ENCODE measurements at places on chromosomes 11 and 22.

DNA sequence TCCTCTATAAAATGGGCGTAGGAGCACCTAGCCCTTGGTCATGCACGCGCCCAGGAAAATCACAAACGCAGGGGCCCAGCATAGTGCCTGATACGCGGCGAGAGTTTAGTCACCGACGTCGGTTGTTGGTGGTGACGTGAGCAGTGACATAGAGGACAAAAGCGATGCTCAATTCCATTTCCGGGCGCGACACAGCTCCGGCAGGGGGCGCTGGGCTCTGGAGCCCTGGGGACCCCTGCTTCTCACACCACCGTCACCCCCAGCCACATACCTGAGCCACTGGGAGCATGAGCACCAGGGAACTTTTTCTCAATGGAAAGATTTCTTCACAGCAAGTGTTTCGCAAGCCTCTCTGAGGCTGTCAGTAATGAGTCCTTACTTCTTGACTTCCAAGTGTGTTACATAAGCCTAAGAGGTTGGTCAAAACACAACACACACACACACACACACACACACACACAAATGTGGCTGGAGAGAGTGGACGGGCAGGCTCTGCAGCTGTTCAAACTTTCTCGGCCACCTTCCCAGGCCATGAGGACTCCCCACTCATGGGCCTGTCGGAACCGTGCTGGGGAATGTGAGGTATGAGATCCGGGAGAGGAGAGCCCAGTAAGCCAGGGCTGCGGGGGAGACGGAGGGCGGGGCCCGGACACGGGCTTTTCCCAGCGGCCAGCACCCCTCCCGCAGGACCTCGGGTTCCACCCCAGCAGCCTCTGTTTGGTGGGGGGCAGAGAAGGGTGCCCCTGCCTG is 36.9 kb upstream of the LINC01488 start:
- no peak for DNase-seq

DNA sequence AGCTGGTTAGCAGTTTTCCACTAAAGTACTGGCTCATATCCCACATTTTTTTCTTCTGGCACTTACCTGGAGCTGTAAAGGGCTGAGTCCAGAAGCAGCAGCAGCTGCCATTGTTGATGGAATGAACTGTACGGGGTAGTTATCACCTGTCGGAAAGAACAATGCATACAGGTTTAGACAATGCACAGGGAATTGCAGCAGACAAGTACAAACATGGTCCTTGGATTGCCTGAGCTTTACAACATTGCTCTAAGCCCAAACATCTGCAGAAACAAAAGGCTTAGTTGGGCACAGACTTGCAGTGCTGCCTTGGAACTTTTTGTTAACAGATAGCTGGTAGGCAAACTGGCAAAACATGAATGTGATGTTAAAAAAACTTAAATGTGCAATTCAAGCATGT is 258.8 kb downstream of the SOX6 start:
- DNase-seq = no peak

- no peak for DNase-seq
These were observed 24.9 kb downstream of the PICALM start for GRCh38 chr11:86043765-86044503.

- no peak for DNase-seq
These were observed 60.2 kb downstream of the SMIM38 start for GRCh38 chr11:69215784-69216415.

DNA sequence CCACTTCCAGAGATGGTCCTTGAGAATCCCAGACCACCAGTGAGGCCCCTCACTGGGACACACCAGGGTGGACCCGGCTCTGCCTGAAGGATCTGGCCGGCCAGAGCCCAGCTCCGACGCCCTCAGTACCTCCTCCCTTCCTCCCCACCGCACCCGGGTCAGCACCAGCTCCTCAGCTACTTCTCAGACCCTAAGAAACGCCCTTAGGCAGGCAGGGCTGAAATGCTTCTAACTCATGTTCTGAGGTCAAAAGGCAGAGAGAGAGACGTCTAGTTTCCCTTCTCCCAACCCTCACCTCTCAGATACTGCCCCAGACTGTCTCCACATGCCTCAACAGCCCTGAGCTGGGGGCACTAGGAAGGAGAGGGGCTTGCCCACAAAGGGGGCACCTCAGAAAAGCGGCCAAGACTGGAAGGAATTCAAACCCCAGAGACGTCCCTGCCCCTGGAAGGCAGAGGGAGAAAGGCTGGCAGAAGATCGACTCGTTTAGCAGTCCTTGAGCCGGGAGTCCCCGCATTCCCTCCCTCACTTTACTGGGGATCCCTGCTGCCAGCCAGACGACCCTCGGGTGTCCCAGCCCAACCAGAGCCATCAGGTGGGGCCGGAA is 539 bp downstream of the USH1C start:
- DNase-seq = no peak

GRCh38 chr11:58632510-58632909 is 10.0 kb downstream of the CNTF start:
- no peak for DNase-seq

DNA sequence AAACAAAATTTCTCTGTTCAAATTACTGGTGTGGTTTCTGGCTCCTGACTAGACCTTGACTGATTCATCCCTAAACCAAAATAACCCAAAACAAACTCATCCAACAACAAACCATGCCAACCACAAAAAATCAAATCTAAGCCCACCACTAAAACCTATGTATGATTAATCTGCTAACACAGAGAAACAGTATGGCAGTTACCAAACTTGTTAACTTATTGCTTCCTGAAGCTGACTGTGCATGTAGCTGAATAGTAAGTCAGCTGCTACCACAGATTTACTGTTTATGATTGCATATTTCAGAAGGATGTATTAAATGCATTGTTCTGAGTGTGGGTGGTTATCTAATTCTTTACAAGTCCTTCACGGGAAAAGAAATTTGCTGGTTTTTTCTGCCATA is 231.1 kb downstream of the SWAP70 start:
- DNase-seq = no peak

DNA sequence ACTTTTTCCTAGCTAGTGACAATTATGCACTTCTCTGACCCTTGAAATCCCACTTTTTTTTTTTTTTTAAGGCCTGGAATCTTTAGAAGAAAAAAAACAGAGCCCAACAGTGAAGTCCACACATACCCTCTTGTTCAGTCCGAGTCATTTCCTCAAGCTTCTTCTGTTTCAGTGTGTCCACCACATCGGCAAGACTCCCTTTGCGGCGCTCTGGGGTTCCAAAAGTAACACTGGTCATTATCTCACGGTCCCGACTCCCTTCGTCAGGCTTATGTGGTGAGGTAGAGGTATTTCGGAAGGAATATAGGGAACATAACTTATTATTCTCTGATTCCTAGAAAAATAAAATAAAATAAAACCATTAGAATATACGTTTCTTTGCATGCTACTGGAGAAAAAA is 38.0 kb downstream of the SOX6 start:
- no peak for DNase-seq

GRCh38 chr11:75898871-75899270 is 83.9 kb downstream of the UVRAG start:
- DNase-seq = no peak

- DNase-seq = no peak
These were observed 663.2 kb downstream of the CNTN5 start for GRCh38 chr11:99683933-99684332.

DNA sequence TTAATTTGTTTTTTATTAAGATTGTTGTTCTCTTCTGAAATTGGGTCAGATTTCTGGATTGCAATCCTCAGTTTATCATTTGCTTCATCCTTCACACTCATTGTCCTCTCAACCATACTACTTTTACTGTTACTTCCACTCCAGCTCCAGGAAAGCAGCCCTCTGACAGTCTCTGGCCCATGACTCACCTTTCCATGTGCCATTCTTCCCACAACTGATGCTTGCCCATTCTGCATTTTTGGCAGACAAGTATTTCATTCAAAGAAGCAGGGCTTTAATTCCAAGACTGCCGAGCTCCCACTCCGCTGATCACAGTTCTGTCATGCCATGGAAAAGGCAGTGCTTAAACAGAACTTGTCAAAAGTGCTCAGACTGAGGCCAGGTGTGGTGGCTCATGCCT is 139.2 kb downstream of the WNT11 start:
- no peak for DNase-seq

- DNase-seq = no peak
These were observed 1.5 kb downstream of the SLC7A4 start for GRCh38 chr22:21030621-21031544.

DNA sequence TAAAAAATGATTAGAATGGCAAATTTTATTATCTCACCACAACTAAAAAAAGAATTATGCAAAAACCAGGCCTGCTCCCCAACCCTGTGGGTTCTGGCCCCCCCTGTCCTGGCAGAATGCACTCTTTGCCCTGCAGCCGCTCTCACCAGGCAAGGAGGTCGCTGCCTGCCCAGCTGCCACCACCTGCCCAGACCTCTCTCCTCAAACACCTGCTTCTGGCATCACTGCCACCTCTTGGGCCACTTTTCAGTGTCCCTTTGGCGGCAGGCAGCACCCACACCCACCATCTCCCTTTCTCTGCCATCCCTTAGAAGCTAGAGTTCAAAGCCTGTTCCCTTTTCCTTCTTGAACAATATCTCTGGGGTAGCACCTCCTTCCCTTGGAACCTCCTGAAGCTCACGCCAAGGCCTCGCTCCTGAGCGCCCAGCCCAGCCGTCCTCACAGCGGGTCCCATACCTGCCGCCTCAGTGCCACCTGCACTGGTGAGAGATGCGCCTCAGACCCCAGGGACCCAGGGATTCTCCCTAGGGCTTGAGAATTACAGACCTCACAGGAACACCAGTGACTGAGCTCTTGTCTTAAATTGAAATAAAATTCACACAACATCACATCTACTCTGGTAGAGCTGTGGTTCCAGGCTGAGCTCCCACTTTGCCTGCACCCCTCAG is 44.6 kb downstream of the SGSM3 start:
- no peak for DNase-seq

DNA sequence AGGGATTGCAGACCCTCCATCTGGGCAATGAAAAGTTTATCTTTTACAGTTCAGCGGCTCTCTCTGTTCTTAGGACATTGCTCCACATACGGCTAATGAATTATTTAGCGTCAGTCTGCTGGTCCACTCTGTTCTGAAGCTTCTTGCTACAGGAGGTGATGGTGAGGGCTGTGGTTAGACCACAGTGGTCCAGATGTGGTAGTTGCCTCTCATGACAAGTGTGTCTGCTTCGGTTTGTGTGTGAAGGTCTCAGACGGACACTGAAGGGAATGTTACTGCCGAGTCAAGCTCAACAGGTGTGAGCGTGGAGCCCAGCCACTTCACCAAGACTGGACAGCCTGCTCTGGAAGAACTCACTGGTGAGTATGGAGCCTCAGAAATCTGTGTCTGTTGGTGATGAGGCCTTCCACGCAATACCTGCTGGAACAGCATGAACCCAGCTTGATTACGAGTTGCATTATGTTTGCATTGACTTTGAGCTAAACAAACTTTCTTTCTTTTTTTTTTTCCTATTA is 220.8 kb downstream of the DBX1 start:
- no peak for DNase-seq

- DNase-seq = no peak
These were observed 1.6 kb downstream of the DIXDC1 start for GRCh38 chr11:111938687-111939160.

DNA sequence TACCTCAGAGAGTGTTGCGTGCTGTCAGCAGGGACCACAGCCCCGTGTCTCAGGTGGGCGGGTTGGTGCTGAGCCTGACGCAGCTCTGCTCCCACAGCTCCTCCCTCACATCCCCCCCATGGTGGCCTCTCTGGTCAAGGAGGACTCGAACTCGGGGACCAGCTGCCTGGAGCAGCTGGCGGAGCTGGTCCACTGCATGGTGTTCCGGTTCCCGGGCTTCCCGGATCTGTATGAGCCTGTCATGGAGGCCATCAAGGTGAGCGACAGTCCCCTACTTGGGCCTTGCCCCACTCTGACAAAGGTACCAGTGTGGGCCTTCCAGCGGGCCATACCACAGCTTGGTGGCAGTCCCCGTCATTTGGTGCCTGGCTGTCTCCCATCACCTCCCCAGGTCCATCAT is 11.8 kb downstream of the USP35 start:
- DNase-seq = no peak

DNA sequence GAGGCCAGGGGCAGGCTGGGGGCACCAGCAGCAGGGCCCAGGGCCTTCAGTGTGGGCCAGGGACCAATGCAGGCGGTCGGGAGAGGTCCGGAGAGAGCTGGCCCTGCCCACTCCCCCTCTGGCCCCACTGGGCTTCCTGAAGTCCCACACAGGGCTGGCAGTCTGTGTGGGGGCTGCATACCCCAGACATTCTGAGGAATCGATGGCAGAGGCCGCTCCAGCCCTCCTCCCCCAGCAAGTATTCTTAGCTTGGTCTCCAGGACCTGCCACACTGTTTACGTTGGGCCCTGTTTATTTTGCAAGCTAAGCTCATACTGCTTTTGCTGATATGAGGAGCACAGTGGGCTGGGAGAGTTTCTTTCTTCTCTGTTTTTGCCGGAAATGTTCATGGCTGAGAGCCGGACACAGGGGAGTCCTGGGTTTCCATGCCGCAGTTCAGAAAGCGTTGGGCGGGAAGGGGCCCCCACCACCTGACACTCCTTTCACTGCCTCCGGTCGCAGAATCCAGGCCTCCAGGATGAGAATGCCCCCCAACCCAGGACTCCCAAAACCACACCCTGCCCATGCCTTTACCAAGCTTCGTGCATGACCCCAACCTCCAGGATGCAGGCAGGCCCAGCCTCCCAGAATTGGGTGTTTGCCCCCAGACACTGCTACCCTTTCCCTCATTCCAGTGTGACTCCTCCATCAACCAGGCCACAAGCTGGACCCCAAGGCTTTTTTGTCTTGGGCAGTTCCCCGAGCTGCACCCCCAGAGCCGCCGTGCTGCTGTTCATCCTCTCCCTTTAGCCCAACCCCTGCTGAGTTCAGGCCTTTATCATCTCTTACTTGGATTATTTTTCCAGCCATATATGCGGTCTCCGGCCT is 81.8 kb upstream of the KCNQ1OT1 start:
- DNase-seq = no peak

DNA sequence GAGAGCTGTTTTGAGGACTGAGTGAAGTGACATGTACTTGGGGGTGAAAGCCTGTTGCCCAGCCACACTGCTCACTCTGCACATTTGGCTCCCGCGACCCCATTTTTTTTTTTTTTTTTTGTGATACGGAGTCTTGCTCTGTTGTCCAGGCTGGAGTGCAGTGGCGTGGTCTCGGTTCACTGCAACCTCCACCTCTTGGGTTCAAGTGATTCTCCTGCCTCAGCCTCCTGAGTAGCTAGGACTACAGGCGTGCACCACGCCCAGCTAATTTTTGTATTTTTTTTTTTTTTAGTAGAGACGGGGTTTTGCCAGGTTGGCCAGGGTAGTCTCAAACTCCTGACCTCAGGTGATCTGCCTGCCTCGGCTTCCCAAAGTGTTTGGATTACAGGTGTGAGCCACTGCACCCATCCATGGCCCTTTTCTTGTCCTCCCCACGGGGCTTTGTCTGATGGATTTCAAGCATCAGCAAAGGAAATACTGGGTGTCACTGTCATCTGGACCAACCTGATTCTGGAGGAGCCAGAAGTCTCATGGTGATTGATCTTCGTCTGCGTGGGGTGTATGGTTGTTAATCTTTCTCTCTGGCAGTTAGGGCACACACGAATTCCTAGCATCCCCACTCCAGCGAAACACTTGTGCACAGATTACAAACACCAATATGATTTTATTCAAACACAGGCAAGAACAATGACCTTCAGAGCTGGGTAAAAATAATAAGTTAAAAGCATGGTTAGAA is 3.4 kb upstream of the UCP3 start:
- DNase-seq = no peak
